ENCODE measurements at places on chromosomes 1 and 21. TPM values are rescaled to one million over a fixed set of nuclear protein-coding genes. Genes with fewer than 3 reads are reported as not detected.

DNA sequence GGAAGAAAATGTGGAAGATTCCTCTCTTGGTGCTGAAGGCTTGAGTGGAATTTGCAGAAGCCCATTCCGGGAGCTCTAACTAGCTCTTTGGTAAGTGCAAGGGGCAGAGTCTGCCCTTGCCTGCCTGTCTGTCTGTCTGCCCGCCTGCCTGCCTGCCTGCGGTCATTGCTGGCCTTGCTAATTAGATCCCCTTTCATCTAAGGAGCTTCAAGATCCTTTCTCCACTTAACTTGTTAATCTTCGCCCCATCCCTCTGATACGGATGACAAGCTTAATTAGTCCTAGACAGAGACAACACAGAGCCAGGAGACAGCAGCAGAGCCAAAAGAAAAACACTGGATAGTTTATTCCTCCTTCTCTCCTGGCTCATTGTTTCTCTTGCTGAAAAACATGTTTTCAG, 80.2 kb upstream of the GADD45A start:
- no peaks in the 10 kb centered on the region for H3K27me3 ChIP-seq
- H3K36me3 ChIP-seq, result no peaks in the 10 kb centered on the region
- H3K4me1 ChIP-seq, result no peaks in the 10 kb centered on the region

The C1orf226 gene
- 3.1 TPM for total RNA-seq

DNA sequence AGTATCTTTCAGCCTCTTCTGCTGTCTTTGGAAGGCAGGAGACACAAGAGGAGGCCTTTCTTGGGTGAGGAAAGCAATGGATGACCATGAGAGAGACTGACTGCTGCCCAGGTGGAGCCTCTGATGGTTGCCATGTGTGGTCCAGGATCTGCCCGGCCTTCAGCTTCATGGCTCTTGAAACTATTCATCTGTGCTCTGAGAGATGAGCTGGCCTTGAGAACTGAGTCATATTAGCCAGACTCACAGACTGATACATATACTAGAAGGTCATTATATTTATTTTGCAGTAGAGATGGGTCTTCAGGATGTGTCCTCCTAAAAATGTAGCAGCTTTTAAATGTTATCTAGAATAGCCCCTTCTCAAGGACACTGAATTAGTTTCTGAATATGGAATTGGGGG, 33.7 kb downstream of the PTGFRN start:
- no peak overlapping the region for H3K4me3 ChIP-seq
- DNase-seq, result no peak
- H3K4me1 ChIP-seq, result peaks cover 17% of the 10 kb centered on the region
- H3K27me3 ChIP-seq, result no peaks in the 10 kb centered on the region

DNA sequence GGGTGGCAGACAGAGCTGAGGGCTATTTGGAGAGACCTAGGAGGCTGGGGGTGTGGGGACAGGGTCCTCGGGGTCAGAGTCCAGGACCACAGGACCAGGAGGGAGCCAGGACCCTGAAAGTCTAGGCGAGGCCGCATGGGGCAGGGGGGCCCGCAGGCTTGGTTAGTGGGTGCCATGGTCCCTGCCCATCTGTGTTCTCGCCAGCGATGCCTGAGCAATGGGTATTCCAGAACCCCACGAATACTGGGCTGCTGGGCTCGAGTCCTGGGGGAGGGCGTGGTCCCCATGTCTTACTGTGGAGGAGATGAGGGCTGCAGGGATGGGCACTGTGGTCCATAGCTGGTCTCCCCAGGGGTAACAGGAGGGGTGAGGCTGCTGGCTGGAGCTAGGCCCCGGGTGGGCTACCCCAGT, 2.0 kb downstream of the KRTAP10-6 start:
- no peak overlapping the region for H3K4me3 ChIP-seq
- no peak for DNase-seq
- H3K27ac ChIP-seq, result no peak overlapping the region
- H3K36me3 ChIP-seq, result no peaks in the 10 kb centered on the region
- peaks cover 44% of the 10 kb centered on the region for H3K27me3 ChIP-seq

- no peak overlapping the region for H3K4me3 ChIP-seq
- H3K27me3 ChIP-seq, result no peaks in the 10 kb centered on the region
- no peaks in the 10 kb centered on the region for H3K36me3 ChIP-seq
- no peaks in the 10 kb centered on the region for H3K4me1 ChIP-seq
Observed at GRCh38 chr21:17118638-17119384, 394.0 kb upstream of the CXADR start.

The SPRR5 gene
- total RNA-seq, result 17.8 TPM

DNA sequence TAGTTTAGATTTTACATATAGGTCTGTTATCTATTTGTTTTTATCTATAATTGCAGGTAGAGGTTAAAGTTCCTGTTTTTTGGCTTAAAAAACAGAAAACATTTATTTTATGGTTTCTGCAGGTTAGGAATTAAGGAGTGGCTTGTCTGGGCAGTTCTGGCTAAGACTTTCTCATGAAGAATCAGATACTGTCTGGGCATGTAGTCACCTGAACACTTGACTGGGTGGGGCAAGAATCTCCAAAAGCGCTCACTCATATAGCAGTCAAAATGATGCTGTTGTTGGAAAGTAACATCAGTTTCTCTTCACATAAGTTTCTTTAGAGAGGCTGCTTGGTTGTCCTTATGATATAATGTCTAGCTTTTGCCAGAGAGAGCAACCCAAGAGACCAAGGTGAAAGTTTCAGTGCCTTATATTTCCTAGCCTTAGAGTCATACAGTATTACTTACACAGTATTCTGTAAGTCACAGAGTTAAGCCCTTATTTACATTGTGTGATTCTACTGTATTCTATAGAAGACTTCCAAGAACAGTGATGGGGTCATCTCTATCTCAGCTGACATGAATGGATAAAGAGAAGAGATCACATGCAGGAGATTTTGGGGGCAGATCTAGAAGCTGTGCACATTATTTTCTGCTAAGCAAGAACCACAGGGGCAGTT, 125.4 kb upstream of the GPR52 start:
- no peaks in the 10 kb centered on the region for H3K27me3 ChIP-seq
- no peaks in the 10 kb centered on the region for H3K4me1 ChIP-seq
- no peak overlapping the region for H3K27ac ChIP-seq
- no peak overlapping the region for H3K4me3 ChIP-seq
- peaks cover 13% of the 10 kb centered on the region for H3K36me3 ChIP-seq

The TAS1R1 gene
- total RNA-seq, result not detected

DNA sequence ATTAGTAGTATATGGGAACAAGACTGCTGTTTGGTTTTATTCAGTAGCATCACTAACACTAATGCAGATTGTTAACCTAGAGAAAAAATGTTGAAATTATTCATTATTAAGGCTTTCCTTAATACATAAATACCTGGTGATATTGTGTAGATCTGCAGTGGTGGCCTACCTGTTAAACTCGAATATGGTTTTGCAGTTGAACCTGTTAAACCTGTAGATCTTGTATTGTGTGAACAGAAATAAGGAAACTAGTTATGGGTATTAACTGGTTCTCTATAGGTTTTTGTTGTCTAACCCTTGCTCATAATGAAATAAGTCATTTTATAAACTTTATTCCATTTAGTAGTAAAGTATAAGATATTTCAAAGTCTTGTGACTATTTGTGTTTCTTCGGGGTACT, 23.9 kb downstream of the PKN2 start:
- H3K4me3 ChIP-seq, result no peak overlapping the region
- H3K27ac ChIP-seq, result no peak overlapping the region
- no peaks in the 10 kb centered on the region for H3K4me1 ChIP-seq
- H3K36me3 ChIP-seq, result peaks cover 7% of the 10 kb centered on the region
- DNase-seq, result no peak

DNA sequence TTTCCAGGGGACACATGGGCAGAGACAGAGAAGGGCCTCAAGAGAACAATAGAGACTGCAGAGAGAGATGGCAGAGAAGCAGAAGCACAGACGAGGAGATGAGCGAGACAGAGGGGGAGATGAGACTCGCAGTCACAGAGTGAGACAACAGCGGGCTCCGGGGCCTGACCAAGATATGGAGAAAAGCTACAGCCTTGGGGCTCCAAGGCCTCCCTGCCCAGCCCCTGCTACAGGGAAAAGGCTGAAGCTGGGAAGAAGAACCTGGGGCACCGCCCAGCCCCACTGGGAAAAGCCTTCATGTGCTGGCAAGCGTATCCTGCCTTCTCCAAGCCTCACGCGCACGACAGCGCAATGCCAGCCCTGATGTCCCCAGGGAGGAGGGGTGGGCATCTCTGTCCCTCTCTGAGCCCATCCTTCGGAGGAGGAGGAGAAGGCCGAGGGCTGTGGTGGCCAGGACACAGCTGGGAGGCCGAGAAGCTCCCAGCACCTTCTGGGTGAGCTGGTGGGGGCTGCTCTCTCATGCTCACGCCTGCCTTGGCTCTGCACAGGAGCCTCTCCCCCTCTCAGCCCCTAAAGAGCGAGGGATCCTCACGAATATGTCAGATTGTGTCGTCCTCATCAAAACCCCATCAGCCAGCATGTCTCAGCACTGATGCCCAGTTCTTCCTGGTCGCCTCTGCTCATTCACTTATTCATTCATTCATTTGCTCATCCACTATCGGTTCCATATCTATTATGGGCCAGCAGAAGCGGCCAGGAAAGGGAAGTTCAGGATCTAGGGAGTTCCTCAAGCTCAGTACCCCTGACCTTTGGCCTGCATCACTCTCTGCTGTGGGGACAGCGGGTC, 56.6 kb downstream of the ACOT7 start:
- no peak for DNase-seq
- no peaks in the 10 kb centered on the region for H3K4me1 ChIP-seq
- H3K27me3 ChIP-seq, result no peaks in the 10 kb centered on the region
- H3K27ac ChIP-seq, result no peak overlapping the region

GRCh38 chr1:226366290-226366689, 41.6 kb downstream of the PARP1 start:
- DNase-seq, result no peak
- H3K27me3 ChIP-seq, result no peaks in the 10 kb centered on the region
- no peak overlapping the region for H3K4me3 ChIP-seq
- H3K36me3 ChIP-seq, result peaks cover 100% of the 10 kb centered on the region
- no peaks in the 10 kb centered on the region for H3K4me1 ChIP-seq

GRCh38 chr21:17231771-17232170, 281.1 kb upstream of the CXADR start:
- DNase-seq, result no peak
- no peak overlapping the region for H3K4me3 ChIP-seq
- no peaks in the 10 kb centered on the region for H3K4me1 ChIP-seq
- H3K27ac ChIP-seq, result peak overlapping the region; percentile 7

The RAB25 gene
- total RNA-seq, result 238 TPM

DNA sequence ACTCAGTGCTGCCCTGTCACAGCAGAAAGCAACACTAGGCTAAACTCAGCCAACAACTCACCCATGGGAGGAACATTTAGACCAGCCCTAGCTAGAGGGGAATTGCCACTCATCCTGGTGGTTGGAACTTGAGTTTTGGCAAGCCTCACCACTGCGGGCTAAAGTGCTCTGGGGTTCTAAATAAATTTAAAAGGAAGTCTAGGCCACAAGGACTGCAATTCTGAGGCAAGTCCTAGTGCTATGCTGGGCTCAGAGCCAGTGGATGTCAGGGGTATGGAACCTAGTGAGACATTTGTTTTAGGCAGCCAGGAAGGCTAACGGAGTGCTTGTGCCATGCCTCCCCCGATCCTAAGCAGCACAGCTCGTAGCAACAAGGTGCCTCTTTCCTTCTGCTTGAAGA, 78.0 kb downstream of the RGS13 start:
- no peak for DNase-seq
- no peaks in the 10 kb centered on the region for H3K36me3 ChIP-seq
- no peaks in the 10 kb centered on the region for H3K27me3 ChIP-seq
- no peaks in the 10 kb centered on the region for H3K4me1 ChIP-seq
- no peak overlapping the region for H3K4me3 ChIP-seq

The FMO4 gene
- 2.2 TPM for total RNA-seq

DNA sequence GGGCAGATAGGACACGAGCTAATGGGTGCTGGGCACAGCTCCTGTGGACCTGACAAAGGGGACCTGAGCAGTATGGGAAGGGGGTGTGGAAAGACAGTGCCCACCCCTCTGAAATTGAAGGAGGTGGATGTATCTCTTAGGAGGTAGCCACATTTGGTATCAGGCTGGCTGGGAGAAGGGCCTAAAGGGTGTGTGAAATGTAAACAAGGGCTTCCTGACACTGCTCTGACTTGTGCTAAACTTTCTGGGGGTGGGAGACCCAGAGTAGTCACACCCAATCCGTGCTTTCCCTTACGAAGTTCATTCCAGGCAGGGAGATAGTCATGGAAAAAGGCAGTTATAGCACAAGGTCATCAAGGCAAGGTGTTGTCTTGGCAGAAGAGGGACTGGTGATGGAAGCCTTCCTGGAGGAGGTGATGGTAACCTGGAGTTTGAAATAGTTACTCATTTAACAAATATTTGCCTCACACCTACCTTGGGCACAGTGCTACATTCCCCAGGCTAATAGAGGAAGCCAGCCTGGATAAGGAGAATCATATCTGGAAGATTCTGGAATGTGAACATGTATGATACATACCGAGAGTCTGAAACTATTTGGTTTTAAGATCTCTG, 5.3 kb upstream of the CCDC24 start:
- no peak overlapping the region for H3K27ac ChIP-seq
- peaks cover 22% of the 10 kb centered on the region for H3K36me3 ChIP-seq
- DNase-seq, result no peak

- H3K27ac ChIP-seq, result no peak overlapping the region
- DNase-seq, result no peak
- H3K27me3 ChIP-seq, result peaks cover 19% of the 10 kb centered on the region
- H3K4me3 ChIP-seq, result peak overlapping the region; percentile 72
Observed at GRCh38 chr1:29120947-29121485, 2.7 kb downstream of the TMEM200B start.

DNA sequence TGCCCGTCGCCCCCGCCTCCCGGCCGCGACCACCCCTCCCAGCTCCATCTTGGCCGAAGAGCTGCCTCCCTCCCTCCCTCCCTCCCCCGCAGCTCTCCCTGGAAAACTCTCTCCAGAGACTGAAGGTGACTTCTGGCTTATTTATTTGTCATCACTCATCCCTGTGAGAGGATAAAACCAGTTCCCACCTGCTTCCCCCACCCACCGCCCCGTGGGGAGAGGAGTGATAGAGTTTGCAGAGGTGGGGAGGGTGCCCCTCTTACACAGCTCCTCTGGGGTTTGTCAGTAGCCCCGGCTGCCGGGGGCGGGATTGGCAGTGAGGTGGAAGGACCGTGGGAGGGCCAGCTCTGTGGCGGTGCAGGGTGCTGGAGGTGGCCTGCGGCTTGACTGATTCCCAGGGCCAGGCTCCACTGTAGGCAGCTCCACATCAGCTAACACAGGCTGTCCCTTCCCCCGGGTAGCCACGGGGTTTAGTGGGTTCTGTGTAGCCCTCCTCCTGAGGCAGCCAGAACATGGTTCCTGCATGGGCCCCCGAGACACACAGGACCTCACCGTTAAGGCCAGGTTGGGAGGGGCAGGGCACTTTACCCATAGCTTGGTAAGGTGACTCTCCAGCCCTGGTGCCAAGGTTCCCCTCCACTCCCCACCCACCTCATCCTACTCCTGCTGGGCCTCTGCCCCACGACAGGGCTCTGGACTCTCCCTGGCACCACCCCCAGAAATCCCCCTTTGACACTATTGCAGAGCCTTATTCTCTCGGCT, 62.2 kb downstream of the ELK4 start:
- H3K4me1 ChIP-seq, result peaks cover 15% of the 10 kb centered on the region
- peak overlapping the region; percentile 61 for H3K27ac ChIP-seq
- DNase-seq, result peak; percentile 67

GRCh38 chr1:6360517-6361070, 33.0 kb downstream of the ACOT7 start:
- peaks cover 50% of the 10 kb centered on the region for H3K4me1 ChIP-seq
- H3K27me3 ChIP-seq, result no peaks in the 10 kb centered on the region
- no peak for DNase-seq
- H3K4me3 ChIP-seq, result no peak overlapping the region
- H3K36me3 ChIP-seq, result no peaks in the 10 kb centered on the region
- H3K27ac ChIP-seq, result peak overlapping the region; percentile 80

- H3K36me3 ChIP-seq, result no peaks in the 10 kb centered on the region
- no peak overlapping the region for H3K27ac ChIP-seq
- DNase-seq, result no peak
- H3K27me3 ChIP-seq, result peaks cover 35% of the 10 kb centered on the region
- H3K4me3 ChIP-seq, result no peak overlapping the region
Observed at GRCh38 chr1:6111571-6111970, 65.9 kb downstream of the KCNAB2 start.

All from suprapubic skin (tissue), 4 donors.